ENCODE measurements at places on chromosomes 6 and 20.

DNA sequence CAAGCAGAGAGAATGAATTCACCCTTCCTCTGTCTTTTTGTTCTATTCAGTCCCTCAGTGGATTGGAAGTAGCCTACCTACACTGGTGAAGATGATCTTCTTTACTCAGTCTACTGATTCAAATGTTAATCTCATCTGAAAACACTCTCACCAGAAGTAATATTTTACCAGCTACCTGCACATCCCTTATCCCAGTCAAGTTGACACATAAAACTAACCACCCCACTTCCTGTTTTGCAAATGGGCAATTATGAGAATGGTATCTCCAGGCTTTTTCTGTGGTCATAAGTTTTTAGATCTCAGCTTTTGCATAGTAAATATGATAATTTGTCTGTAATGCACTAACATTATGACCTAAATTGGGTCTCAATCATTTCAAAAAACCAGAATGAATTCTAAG, 228.8 kb upstream of the ECI2 start:
- no peak for DNase-seq

GRCh38 chr20:1539816-1540419, 17.6 kb downstream of the SIRPD start:
- DNase-seq: no peak

- no peak for DNase-seq
Measured at GRCh38 chr6:130934848-130935585, 107.8 kb downstream of the SMLR1 start.

GRCh38 chr6:41464481-41464880, 81.7 kb upstream of the FOXP4 start:
- no peak for DNase-seq

DNA sequence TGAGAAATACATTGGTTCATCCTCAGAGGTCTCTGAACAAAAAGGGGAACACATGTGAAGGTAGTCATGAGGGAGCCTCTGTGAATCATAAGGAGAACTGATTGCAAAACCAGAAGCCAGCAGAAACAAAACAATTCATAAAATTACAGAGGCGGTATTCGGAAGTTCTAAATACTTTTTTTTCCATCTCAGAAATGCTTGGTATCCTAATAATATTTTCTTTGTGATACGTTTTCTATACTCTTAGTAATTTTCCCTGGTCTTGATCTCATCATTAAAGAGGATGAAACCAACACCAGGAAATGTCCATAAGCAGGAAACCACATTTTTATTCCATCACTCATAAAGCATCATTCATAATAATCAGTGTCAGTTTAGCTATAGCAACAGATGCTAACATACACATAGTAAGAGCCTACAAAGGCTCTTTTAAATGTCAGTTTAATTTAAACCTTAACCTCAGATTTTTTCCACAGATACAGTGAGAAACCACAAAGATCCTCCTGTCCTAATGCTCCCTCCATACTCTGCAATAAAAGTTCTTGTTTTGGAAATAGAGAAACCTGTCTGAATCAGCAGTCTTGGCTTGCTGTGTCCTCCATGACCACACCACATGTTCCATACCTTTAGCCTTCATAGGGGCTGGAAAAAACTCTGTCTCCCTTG, 29.2 kb downstream of the SGK1 start:
- DNase-seq: peak; percentile 89

DNA sequence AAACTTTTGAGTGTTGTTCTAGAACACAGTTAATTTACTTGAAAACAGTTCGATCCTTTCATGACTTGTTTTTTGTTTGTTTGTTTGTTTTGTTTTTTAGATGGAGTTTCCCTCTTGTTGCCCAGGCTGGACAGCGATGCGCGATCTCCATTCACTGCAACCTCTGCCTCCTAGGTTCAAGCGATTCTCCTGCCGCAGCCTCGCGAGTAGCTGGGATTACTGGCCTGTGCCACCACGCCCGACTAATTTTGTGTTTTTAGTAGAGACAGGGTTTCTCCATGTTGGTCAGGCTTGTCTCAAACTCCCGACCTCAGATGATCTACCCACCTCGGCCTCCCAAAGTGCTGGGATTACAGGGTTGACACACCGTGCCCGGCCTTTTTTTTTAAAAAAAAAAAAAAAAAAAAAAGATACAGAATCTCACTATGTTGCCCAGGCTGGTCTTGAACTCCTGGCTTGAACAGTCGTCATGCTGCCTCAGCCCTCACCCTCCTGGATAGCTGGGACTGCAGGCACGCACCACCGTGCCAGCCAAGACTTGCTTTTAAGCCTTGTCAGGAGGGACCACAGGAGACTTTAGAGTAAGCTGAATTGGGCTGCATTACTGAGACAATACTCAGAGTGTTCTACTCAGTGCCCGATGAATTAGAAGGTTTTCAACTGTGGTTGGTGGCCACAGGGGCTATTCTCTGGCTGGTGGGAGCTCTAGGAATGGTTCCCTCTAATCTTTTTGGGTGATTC, 76.7 kb upstream of the SLC22A16 start:
- no peak for DNase-seq

DNA sequence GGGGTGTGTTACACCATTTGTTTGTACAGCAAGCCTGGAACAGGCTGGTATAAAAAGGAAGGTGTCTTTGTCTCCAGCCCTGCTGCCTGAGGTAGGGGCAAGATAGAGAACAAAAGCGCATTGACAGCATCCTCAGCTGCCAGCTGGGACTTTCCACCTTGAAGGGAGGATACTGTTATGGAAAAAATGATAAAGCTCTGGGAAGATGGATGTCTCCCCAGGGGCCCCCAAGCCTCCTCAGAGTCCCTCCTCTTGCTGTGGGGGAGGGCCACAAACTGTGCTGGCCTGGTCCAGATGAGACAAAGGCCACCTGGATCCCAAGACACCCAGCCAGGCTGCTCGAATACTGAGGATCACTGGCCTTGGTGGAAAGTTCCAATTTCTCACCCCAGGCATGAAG, 13.0 kb downstream of the REM1 start:
- no peak for DNase-seq

GRCh38 chr6:28709478-28710349, 184.0 kb downstream of the GPX5 start:
- DNase-seq: no peak

DNA sequence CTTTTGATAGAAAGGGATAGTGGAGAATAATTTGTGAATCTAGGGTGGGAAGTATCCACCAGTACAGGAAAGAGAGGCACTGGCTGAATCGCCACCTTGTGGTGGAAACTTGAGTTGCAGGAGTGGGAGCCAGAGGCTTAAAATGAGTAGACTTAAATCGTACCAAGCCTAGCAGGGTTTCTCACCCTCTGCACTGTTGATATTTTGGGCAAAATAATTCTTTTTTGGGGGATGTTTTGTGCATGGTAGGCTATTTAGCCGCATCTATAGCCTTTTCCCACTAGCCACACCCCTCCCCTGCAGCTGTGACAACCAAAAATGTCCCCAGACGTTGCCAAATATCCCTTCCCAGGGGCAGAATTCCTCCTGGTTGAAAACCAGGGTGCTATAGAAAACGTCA, 119.1 kb downstream of the DHX35 start:
- DNase-seq: peak; percentile 66

- no peak for DNase-seq
Measured at GRCh38 chr6:15484140-15484539, 178.7 kb downstream of the DTNBP1 start.

DNA sequence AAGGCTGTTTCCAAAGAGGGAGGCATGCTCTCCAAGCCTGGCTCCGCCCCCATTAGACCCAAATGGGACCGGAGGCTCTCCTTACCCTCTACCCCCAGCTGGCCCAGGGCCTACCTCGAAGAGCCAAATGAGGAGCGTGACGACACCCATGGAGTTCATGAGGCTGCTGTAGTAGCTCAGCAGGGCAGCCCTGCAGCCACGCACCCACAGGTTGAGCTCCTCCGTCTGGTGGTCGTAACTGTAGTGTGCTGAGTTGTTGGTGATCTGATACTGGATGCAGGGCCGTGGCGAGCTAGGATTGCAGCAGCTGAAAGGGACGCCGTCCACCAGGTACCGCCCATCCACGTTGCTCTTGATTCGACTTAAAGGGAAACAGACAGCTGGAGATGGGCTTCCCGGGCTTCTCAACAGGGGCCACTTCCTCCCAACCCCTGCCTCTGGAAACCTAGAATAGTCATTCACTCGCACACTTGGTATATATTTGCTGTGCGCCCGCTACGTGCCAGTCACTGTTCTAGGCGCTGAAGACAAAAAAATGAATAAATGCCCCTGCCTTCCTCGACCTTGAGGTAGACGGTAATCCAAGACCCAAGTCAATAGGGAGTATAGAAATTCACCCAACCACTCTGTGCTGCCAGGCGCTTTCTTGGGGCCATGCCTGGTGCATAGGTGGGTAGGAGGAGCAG, 18.0 kb downstream of the PRPH2 start:
- DNase-seq: no peak

DNA sequence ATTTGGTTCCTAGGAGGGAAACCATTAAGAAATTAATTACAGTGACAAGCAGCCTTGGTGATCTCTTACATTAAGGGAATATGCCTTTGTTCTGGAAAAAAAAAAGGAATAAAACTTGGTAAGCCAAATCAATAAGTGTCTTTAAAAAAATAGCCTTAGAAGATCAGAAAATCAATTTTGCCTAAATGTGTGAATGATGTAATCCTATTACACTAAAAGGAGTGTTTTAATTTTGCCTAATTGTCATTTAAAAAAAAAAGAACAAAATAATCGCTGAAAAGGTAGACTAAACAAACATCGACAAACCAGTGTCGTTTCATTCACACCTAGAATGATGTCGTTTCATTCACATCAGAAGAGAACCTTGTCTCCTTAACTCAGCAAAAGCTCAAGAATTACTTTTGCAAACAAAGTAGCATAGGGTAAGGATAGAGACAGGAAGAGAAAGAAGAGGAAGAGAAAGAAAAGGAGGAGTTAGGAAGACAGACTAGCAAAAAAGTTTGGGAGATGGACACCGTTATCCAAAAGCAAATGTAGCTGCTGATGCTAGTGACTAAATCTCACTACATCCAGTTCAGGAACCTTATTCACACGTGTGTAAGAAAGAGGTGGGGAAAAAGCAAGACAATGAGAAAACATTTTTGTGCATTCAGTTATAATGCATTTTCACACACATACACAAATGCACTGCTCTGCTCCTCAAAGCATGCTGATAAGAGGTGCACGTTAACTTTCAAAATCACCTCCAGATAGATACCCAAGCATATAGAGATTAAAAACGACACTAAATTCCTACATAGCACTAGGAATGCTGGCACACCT, 60.6 kb downstream of the HIVEP2 start:
- DNase-seq: no peak

DNA sequence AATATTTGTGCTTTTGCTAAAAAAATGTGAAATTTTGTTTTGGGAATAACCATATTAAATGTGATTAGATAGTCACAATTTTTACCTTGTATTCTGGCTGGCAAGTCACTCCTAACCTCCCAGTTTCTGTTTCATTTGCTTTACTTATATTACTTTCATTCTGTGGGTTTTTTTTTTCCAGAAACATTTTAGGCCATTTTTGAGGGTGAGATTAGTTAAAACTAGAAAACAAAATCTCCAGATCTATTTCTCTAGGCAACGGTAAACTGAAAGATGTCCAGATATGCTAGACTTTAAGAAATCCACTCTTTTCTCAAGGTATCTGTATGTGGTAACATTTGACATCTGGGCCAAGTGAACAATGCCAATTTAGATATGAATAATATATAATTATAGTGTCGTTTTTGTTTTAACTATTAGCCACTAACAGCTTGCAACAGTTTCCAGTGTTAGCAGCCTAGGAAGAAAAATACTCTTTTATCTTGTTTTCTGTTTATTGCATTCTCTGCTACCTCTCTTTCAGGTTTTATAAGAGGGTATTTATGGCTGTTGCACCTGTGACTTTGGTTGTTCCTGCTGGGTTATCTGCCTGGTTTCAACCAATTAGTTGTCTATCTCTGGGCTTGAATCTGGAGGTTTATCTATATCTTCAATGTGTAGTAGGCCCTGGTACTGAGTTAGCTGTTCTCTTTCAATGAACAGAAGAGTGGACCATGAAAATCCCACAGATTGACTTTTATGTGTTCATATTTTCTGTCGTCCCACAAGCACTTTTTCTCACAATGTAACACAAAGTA, 260.9 kb downstream of the NKAIN2 start:
- DNase-seq: no peak

DNA sequence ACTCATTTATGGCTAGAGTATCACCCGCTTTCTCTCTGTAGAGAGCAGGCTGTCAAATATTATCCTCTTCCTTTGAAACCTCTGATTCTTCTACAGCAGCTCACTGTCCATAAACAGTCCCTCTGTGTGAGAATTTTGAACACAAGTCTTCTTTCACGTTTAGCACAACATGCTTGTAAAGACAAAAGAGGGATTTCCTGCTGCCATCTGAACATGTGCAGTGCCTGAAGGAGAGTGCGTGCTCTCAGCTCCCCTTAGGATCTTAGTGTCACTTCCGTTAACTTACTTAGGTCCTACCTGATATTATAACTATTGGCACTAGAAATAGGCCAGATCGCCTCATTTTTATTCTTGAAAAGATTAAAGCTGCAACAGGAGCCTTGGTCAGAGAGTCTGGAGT, 50.9 kb downstream of the FNDC1 start:
- no peak for DNase-seq

DNA sequence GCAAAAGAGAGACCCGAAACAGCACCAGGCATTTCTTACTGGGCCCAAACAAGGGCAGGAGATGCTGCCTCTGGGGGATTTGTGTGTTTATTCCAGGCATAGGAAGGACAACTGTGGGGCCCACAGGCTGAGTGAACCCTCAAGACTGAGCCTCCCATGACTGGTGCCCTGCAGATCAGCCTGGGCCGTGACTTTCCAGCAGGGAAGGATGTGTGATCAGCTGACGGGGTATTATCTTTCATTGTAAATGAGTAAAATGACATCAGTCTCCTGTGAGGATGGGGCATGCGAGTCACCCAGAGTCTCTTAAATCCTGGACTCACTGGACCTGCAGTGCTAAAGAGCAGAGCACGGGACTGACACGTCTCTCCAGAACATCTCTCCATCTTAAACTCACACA, 3.9 kb upstream of the TEAD3 start:
- no peak for DNase-seq

GRCh38 chr6:73329201-73329600, 24.9 kb downstream of the DPPA5 start:
- no peak for DNase-seq
